ENCODE measurements at places on chromosomes 11 and 22.

DNA sequence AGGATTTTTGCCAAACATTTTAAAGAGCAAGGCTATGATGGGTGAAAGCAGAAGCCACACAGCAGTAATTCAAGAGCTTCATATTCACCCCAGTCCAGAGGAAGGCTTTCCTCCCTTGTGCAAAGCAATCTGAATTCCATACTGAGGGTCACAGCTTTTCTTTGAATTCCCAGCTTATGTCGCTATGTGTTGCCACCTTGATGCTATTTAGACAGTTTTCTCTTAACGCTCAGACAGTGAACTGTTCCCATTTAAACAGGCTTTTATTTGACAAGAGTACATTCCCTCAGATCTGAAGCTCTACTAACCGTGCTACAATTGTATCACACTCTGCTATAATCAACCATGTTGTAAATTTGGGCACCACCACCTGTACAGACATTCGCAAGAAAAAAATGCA is 279.7 kb downstream of the CADM1 start:
- no peak for DNase-seq

DNA sequence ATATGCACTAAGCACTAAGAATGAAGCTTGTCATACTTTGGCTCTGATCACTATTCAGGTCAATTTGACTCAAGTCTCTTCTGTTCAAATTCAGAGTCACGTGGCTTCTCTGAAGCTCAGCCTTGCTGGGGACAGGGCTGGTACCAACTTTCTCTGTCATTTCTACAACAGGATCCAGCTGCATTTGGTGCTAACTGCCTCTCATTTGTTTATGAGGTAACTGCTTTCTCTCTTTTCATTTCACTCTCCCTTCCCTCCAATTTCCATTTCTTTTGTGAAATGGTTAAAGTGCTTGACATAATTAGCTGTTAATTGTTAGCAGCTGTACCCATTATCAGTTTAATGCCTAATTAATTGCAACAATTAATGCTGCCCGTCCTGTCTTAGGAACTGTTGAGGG is 259.7 kb upstream of the PLET1 start:
- no peak for DNase-seq

GRCh38 chr22:20919718-20920117 is 2.5 kb downstream of the CRKL start:
- no peak for DNase-seq

DNA sequence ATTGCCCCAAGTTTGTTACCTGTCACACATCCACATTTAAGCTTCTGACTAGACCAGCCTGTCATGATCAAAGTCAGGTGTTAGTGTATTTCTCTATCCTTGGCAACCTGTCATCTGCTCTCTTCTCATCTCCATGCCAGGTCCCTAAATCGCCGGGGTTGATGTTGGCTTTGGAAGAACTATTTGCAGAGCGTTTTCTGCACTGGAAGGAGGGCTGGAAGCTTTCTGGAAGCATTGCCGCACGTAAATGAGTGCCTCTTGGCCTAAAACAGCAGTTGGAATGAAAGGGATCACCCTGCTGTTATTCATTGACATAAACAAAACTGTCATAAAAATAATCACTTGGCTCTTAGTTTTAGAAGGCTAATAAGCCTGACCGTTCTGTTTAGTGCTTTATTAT is 1.4 kb downstream of the TTC12 start:
- DNase-seq = no peak

DNA sequence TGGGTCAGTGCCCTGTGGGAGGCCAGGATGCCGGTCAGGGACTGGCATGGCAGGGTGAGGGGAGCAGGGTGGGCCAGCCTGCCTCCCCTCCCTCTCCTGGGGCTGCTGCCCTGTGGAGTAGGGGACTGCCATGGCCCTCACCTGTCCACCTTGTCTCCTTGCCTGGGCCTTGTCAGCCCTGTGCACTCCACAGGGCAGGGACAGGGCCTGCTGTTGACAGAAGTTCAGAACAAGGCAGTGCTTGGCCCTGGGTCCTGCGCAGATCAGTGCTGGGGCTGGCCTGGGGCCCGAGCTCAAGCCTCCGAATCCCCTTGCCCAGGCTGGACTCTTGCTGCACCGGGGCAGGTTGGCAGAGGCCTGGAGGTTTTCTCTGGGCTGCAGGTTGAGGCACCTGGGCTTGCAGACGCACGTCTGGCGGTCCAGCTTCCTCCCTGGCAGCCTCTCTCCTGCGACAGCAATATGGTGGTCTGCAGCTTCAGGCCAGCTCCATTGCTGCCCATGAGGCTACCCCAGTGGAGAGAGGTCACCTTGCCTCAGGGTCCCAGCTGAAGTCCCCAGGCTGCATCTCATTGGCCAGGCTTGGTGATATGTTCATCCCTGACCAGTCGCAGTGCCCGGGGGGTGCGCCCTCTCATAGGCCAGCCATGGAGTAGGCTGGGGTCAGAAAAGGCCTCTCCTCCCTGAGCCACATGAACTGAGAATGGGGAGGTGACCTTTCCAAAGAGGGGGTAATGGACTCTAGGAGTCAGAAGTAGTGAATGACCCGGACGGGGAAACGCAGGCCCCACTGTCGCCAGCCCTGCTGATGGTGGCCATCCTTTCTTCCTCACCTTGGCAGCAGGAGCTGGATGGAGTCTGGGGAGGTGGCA is 21.5 kb upstream of the CHKA start:
- DNase-seq = no peak

DNA sequence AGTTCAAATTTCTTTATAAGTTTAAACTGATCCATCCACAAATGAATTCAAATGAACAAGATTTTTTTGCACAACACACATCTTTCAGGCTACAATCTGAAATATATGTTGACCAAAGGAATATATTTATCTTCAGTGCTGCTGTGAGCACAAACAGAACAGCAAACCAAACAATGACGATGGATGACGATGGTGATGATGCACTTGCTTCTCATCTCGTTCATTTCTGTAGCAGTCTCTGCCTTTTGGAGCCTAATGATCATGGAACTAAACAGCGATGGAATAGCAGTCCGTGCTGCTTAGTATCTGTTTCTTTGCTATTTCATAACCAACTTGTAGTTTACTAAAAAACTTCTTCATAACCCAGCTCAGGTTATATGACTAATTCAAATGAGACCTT is 220.7 kb upstream of the BLID start:
- DNase-seq = no peak

DNA sequence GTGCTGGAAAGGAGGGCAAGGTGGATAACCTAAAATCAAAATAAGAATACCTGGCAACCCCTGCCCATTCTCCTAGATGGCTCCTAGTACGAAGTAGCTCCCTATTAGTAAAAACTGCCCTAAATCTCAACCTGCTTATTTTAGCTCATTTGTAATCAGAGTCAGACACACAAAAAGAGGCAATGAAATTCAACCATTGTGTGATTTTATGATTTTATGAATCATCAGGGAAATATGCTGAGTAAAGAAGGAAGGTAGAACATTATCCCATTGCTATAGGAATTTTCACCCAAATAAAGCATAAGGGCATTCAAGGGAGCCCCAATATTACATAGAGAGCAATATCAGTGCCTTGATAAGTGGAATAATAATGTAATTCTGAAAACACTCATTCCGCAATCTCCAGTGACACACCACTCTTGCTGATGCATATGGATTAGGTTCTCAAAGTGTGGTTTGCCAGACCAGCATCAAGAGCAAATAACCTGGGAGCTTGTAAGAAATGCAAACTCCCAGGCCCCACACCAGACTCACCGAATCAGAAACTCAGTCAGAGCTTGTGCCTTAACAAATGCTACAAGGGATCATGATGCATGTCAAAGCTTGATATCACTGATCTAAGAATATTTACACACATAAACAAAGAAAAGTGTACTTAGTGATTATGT is 789.6 kb downstream of the DLG2 start:
- DNase-seq = no peak

DNA sequence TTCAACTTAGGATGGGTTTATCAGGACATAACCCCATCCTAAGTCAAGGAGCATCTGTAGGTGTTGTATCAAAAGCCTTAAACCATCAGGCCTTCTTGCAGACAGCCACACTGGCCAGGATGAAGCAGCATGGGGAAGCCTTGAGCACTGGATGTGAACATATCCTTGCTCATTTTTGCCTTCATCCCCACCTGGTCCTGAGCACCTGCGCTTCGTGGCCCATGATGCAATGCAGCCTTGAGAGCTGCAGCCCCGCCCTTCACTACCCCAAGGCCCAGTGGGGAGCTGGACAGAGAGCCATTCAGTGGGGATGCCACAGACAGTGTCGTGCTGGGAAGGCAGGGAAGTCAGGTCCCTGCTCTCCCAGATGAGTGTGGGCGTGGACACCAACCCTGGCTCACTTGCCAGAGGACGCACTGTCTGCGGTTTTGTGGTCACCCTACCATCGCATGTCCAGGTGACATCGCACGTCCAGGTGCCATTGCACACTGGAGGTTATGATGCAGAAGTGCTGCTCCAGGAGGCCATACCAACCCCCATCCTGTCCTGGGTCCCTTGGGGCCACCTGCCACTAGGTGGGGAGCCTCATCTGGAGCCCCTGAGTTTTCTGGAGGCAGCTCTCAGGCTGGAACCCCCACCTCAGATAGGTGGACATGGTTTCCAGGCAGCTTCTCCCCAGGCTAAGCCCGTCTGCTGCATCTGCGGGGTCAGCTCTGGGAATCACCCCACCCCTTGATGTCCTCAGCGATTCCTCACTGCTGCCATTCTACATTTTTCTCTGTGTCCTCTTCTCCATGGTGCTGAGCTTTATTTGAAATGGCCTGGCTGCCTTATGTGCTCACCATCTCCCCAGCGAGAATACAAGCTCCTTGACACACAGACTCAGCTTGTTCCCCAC is 14.4 kb downstream of the GNAZ start:
- no peak for DNase-seq

DNA sequence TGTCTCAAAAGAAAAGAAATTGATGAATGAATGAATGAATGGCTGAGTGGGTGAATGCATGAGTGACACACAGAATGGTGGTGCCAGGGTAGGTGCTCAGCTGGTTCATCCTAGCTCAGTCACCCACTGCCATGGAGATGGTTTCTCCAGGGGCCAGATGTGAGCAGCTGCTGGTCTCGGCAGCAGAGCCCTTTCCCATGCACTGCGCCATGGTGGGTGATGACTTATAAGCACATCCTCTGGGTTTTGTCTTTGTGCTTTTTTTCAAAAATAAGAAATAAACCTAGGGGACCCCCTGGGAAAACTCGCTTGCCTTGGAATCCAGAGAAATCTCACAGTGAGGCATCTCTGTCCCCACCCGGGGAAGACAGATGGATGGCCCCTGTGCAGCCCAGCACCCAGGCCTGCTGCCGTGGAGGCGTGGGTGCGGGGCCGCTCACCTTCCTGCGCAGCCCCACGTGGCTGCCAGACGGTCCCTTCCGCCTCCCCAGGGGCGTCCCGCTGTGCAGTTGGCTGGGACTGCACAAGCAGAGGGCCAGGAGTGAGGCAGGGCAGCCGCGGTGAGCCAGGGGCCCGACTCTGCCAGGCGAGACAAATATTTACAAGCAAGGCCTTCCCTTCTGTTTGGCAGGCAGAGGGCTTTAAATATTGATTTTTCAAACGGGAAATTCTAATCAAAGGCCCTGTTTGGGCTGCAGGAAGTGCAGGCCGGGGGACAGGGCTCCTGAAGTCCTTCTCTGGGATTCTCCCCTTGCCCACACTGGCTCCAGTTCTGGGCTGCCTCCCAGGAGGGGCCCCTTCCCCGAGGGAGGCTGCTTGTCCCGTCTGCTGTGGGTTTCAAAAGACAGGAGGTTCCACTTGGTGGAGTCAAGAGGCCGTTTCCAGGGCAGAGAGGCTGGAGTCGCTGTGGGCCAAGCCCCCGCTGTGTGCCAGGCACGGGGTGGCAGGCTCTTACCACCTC is 24.3 kb downstream of the MPPED1 start:
- DNase-seq = no peak

Data from stimulated activated CD4-positive, alpha-beta T cell treated with anti-CD3 and anti-CD28 coated beads, Interleukin-15, amount 100 ng/mL, for 1 hour (primary cell).